Neural crest cell (in vitro differentiated cells): ENCODE measurements at places on chromosomes 2 and 18. TPM values are rescaled to one million over a fixed set of nuclear protein-coding genes. Genes with fewer than 3 reads are reported as not detected.

- H3K27ac ChIP-seq: no peak overlapping the region
- H3K4me3 ChIP-seq: no peak overlapping the region
- H3K27me3 ChIP-seq: no peaks in the 10 kb centered on the region
These were observed 6.1 kb downstream of the AFF3 start for GRCh38 chr2:100136310-100136709.

DNA sequence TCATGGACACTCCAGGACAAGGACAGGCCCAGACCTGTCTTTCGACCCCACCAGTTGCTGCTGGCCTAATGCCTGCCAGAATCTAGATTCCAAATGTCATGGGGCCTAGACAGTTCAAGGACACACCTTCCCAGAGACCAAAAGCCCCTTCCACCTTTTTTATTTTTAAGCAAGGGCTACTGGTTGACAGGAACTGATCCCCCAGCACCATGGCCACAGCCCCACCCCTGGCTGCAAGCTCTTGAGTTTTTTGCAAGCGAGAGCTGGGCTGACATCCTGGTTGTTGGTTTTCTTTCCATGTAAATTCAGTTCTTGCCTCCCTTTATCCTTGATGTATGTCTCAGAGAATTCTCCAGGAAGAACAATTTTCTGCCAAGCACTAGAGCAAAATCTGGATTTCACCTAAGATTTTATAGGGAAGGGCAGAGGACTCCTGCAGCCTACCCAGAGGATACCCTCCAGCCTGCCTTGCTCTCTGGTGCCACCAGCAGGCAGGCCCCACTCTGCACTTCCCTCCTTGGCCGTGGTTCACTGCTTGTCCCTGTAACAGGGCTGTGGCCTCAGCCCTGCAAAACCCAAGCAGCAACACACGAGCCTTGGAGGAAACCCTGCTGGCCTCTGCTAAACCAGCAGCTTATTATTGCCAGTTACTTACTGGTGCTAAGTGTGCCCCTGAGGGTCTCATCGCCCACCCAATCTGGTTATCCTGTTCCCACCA is 97.7 kb downstream of the TWIST2 start:
- DNase-seq: peak; percentile 38
- H3K27ac ChIP-seq: no peak overlapping the region
- H3K27me3 ChIP-seq: no peaks in the 10 kb centered on the region
- H3K4me1 ChIP-seq: no peaks in the 10 kb centered on the region
- H3K36me3 ChIP-seq: no peaks in the 10 kb centered on the region
- H3K4me3 ChIP-seq: no peak overlapping the region

DNA sequence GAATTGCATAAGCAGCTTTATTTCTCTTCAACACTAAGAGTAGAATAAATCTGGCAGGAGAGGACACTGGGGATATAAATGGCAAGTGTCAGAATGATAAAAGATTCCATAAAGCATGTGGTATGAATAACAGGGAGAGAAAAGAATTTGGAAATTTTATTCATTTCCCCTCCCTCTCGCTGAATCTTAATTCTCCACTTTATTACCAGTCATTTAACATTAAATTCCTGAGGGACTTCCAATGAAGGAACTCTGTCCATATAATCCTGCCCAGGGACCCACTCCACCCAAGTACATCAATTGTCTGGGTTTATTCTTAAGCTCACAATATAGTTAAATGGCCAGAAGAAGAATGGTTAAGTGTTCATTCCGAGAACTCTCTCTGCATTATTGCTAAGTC is 197.7 kb upstream of the MGAT5 start:
- H3K36me3 ChIP-seq: no peaks in the 10 kb centered on the region
- H3K4me1 ChIP-seq: no peaks in the 10 kb centered on the region
- H3K27ac ChIP-seq: no peak overlapping the region
- no peak for DNase-seq

CENPA gene
- 34.5 and 35.1 TPM in 2 replicates for total RNA-seq

IL36G gene
- not detected in 2 replicates for total RNA-seq

ALKAL2 gene
- 0.63 and 0.82 TPM in 2 replicates for total RNA-seq

ABCG5 gene
- total RNA-seq: not detected in 2 replicates
